Mesendoderm (in vitro differentiated cells): ENCODE measurements at places on chromosomes 4 and X.
A peak's percentile ranks its signal among the peaks of the same experiment; 100 is the strongest.

- no peaks in the 10 kb centered on the region for H3K27me3 ChIP-seq
- DNase-seq = no peak
- no peaks in the 10 kb centered on the region for H3K36me3 ChIP-seq
- no peak overlapping the region for H3K4me3 ChIP-seq
Measured at GRCh38 chr4:3360777-3361176, 68.0 kb downstream of the RGS12 start.

DNA sequence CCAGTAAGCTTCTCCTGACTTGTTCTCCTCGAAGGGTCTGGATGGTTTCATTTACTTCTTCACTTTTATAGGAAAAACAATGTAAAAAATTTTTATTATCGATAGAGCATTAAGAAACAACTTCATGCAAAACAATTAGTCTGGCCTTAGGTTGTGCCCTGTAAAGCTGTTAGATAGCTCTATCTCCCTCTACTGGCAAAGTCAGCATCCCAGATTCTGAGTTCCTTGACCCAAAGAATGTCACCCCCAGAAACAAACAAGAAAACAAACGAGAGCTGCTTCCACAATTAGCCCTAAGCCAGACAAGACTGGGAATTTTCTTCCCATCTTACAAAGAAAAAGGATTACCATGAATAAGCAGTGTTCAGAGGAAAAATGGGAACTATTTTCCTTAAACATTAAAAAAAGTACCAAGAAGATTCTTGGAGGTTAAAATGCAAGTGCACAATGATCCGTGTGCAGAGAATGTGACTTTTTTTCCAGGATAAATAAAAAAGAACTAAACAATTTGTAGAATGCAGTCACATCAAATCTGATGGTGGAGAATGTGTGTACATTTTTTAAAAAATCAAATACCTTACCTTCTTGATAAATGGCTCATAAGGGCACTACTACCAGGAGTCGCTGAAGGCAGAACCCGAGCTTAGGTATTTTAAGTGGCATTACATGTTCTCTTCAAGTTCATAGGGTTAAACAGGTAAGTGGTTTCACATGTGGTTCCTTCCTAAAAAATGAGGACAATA is 293.2 kb downstream of the FBXO8 start:
- H3K4me1 ChIP-seq = no peaks in the 10 kb centered on the region
- H3K27ac ChIP-seq = no peak overlapping the region
- no peaks in the 10 kb centered on the region for H3K36me3 ChIP-seq

DNA sequence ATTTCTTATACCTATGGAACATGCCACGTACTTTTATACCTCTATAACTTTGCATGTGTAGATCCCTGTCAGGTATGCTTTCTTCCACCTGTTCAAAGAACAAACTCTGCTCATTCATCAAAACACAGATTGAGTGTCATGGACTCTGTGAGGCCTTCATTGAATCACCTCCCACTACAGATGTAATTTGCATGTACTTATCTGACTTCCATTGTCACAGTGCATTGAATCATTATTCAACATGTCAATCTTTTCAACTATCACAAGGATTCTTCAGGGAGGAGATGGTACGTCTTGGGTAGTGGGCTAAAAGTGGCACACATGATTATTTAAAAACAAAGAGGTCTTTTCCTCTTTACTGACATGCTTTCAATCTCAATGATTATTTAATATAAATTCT is 24.1 kb downstream of the SPOCK3 start:
- H3K27ac ChIP-seq = no peak overlapping the region
- DNase-seq = no peak
- H3K36me3 ChIP-seq = no peaks in the 10 kb centered on the region
- H3K4me3 ChIP-seq = no peak overlapping the region
- H3K4me1 ChIP-seq = no peaks in the 10 kb centered on the region
- no peaks in the 10 kb centered on the region for H3K27me3 ChIP-seq

DNA sequence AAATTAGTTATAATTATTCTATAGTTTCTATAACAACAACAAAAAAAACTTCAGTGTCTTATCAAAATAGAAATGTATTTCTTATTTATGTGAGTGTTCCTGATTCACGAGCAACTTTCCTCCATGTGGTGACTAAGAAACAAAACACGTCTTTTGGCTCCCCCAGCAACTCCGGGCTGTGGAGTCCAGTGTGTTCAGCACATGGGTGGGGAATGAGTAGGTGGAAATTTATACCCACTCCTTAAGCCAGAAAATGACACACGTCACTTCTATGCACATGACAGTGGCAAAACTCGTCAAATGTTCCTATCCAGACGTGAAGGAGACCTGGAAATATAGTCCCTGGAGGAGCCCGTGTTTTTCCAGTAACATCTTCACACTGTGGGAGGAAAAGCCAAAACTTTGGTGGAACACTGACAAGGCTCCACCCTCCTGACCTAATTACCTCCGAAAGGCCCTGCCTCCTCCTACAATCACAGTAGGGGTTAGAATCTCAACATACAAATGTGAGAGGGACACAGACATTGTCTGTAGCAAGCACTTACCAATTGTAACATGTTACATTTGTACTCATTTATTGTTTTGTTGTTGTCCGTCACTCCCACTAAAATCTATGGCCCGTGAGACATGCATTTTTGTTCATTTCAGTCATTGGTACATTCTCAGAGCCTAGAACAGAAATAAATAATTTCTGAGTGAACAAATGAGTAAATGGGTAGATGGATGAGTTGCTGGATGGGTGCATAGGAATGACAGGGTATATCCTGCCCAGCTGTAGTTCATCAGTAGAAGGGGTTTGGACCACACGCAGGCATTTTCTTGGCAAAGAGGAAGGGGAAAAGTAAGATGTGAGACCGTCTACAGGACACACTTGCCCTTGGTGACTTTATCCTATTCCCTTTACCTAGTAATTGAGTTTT is 605.8 kb upstream of the TENM3 start:
- H3K27ac ChIP-seq = no peak overlapping the region
- H3K4me1 ChIP-seq = peaks cover 2% of the 10 kb centered on the region
- no peaks in the 10 kb centered on the region for H3K27me3 ChIP-seq
- no peaks in the 10 kb centered on the region for H3K36me3 ChIP-seq
- no peak overlapping the region for H3K4me3 ChIP-seq

- H3K4me1 ChIP-seq = peaks cover 5% of the 10 kb centered on the region
- H3K4me3 ChIP-seq = no peak overlapping the region
- H3K36me3 ChIP-seq = no peaks in the 10 kb centered on the region
- DNase-seq = no peak
- no peaks in the 10 kb centered on the region for H3K27me3 ChIP-seq
- H3K27ac ChIP-seq = no peak overlapping the region
Measured at GRCh38 chr4:109952612-109953011, 39.9 kb downstream of the EGF start.

DNA sequence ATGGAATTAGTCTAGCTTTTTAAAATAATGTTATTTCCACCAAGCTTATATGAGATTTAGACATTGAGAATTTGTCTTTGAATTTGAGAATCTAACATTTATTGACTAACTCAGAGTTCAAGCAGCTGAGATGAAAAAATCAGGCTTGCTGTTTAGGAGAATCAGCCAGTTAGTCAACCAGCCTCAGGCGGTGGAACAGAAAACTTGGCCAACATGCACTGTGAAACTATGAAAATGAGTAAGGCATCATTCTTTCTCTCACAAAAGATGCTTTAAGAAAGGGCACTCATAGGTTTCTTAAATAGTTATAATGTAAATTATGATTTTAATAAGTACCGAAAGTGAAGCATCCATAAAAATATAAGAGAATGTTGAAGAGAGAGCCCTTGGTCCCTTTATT is 84.2 kb downstream of the NFKB1 start:
- H3K4me3 ChIP-seq = no peak overlapping the region
- H3K27me3 ChIP-seq = no peaks in the 10 kb centered on the region
- H3K4me1 ChIP-seq = no peaks in the 10 kb centered on the region
- no peak for DNase-seq

DNA sequence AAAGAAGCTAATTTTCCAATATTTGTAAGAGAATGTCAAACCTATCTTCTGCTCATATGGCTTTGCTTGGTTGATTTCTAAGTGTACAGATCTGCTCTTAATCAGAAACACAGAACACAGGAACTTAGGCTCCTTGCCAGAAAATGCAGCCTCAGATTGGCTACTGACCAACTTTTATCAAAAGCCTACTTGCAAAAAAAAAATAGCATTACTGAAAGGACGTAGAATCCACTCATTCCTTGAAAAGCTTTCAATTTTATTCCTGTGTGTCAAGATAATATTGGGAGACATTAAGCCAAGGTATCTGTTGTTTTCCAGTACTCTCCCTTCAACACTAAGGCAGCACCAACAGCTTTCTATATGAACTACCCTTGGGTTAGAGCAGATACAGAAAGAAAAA is 127.6 kb upstream of the INTU start:
- no peak for DNase-seq
- no peak overlapping the region for H3K4me3 ChIP-seq
- H3K27ac ChIP-seq = no peak overlapping the region

DNA sequence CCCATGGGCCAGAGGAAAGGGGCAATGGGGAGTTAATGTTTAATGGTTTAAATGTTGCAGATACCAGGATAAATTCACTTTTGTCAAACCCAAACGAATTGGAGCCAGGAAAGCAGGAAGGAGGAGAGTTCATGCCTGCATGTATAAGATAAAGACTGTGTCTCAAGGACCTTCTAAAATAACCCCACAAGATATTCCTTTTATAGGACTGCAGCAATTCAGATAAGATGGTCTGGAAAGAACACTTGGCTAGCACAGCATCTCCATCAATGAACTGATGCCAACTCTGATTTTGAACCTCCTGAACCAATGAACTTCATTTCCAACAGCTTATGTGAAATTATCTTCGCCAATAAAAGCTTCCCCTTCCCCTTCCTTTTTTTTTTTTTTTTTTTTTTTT is 31.3 kb upstream of the LONRF3 start:
- H3K4me1 ChIP-seq = no peaks in the 10 kb centered on the region
- no peak overlapping the region for H3K27ac ChIP-seq
- H3K36me3 ChIP-seq = no peaks in the 10 kb centered on the region
- no peak overlapping the region for H3K4me3 ChIP-seq
- no peak for DNase-seq

DNA sequence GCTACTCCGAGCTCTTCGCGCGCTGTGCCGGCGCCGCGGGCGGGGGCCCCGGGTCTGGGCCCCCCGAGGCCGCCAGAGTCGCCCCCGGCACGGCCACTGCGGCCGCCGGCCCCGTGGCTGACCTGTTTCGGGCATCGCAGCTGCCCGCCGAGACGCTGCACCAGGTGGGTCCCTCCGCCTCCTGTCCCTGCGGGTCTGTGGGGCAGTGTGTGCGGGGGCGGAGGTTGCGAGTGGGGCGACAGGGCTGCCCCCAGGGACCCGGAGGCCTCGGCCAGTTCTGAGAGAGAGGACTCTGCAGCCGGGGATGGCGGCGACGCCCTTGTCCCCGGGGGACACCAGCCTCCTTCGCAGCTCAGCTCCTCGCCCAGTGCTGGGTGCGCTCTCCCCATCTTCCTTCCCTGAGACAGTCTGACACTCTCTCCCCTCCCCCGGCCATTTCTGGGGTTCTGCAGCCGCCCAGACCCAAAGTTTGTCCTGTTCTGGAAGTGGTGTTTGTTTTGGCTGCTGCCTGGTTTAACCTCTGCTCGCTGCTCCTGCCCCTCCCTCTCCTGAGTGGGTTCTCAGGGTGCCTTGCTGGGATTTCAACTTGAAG is 609 bp downstream of the REPS2 start:
- no peak for DNase-seq
- no peak overlapping the region for H3K4me3 ChIP-seq
- H3K27me3 ChIP-seq = no peaks in the 10 kb centered on the region

GRCh38 chrX:122517786-122518185 is 666.3 kb upstream of the GRIA3 start:
- no peak for DNase-seq
- no peak overlapping the region for H3K27ac ChIP-seq
- no peaks in the 10 kb centered on the region for H3K27me3 ChIP-seq
- H3K4me3 ChIP-seq = no peak overlapping the region
- H3K36me3 ChIP-seq = no peaks in the 10 kb centered on the region
- no peaks in the 10 kb centered on the region for H3K4me1 ChIP-seq

- H3K4me3 ChIP-seq = no peak overlapping the region
- no peaks in the 10 kb centered on the region for H3K36me3 ChIP-seq
- H3K4me1 ChIP-seq = no peaks in the 10 kb centered on the region
- H3K27ac ChIP-seq = no peak overlapping the region
- no peak for DNase-seq
Measured at GRCh38 chrX:141662781-141663180, 35.8 kb downstream of the SPANXD start.

GRCh38 chr4:176357359-176358082 is 37.8 kb downstream of the SPCS3 start:
- H3K4me3 ChIP-seq = no peak overlapping the region
- H3K27me3 ChIP-seq = peaks cover 1% of the 10 kb centered on the region
- H3K27ac ChIP-seq = no peak overlapping the region
- H3K36me3 ChIP-seq = no peaks in the 10 kb centered on the region

GRCh38 chr4:20408611-20409010 is 156.9 kb downstream of the SLIT2 start:
- peak; percentile 30 for DNase-seq
- H3K4me3 ChIP-seq = no peak overlapping the region
- H3K27ac ChIP-seq = no peak overlapping the region
- no peaks in the 10 kb centered on the region for H3K36me3 ChIP-seq
- H3K4me1 ChIP-seq = no peaks in the 10 kb centered on the region
- no peaks in the 10 kb centered on the region for H3K27me3 ChIP-seq

DNA sequence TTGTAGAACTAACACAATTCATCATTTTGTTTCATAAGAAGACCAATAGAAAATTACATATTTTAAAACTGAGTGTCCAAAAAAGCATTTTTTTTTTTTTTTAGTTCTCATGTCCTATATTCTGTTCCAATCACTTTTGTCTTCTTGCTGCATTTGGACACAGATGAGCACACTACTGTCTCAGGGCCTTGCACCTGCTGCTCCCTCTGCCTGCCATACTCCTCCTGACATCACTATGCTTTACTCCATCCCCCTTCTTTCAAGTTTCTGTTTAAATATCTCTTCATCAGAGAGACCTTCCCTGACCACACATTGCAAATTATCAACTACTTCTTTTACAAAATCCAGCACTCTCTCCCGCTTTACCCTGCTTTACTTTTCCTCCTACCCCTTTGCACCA is 230.7 kb upstream of the GK2 start:
- DNase-seq = no peak
- H3K4me1 ChIP-seq = no peaks in the 10 kb centered on the region
- no peaks in the 10 kb centered on the region for H3K27me3 ChIP-seq
- H3K36me3 ChIP-seq = no peaks in the 10 kb centered on the region
- no peak overlapping the region for H3K4me3 ChIP-seq

GRCh38 chr4:6338175-6338950 is 68.7 kb downstream of the WFS1 start:
- H3K27ac ChIP-seq = no peak overlapping the region
- no peaks in the 10 kb centered on the region for H3K4me1 ChIP-seq
- no peaks in the 10 kb centered on the region for H3K36me3 ChIP-seq
- no peaks in the 10 kb centered on the region for H3K27me3 ChIP-seq
